AG10803 (cell line): ENCODE measurements at places on chromosomes 4 and X.

GRCh38 chr4:108450236-108450898 is 170.0 kb upstream of the RPL34 start:
- DNase-seq, result no peak

GRCh38 chr4:107125496-107125895 is 89.4 kb upstream of the DKK2 start:
- peak; percentile 18 for DNase-seq

GRCh38 chr4:3477750-3478430 is 14.8 kb downstream of the DOK7 start:
- DNase-seq, result no peak

DNA sequence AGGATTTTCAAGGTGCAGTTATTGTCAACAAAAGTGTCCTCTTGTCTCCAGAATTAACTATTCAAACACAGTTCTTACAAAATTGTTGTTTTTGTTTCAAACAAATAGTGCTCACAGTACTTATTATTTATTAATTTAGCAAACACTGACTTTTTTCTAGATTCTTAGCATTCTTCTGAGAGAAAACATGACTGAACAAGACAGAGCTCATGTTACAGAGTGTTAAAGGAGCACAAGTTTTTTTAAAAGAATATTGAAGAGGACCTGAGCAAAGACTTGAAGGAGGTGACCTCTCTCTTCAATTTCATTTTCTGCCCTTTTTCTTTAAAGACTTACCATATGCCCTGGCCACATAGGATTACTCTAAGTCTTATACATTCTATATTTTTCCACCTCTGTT is 2220.3 kb upstream of the AGA start:
- no peak for DNase-seq

- no peak for DNase-seq
Observed at GRCh38 chrX:29728639-29729038, 486.7 kb upstream of the MAGEB2 start.

DNA sequence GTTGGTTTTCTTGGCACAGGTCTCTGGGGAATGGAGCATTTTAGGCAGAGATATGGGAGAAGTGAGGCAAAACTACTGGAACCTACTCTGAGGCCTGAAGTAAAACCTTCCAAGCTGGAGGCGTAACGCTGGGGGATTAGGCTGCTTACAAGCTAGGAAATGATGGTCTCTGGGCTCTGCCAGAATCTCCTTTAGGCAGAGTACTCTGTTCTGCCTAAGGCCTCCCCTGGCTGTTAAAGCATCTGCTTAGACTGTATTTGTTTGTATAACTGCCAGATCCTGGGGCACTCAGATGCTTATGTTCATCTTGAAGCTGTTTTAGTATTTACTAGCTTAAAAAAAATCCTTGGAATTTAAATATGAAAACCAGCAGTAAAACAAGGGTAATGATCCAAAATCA is 822.2 kb downstream of the RPA4 start:
- DNase-seq, result peak; percentile 41

DNA sequence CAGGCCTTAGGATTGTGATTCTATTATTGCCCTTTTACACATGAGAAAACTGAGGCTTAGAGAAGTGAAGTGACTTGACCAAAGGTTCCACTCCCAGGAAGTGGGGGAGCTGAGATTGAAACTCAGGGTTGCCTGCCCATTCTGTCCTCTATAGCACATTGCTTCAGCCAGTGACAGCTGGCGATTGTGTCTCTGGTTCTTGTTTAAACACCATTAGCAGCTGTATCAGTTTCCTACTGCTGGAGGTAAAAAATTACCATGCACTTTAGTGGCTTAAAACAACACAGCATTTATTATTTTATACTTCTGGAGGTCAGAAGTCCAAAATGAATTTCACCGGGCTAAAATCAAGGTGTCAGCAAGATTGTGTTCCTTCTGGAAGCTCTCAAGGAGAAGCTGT is 205.8 kb upstream of the MAMLD1 start:
- DNase-seq, result no peak

GRCh38 chr4:81631958-81632441 is 160.3 kb upstream of the RASGEF1B start:
- DNase-seq, result peak; percentile 79

DNA sequence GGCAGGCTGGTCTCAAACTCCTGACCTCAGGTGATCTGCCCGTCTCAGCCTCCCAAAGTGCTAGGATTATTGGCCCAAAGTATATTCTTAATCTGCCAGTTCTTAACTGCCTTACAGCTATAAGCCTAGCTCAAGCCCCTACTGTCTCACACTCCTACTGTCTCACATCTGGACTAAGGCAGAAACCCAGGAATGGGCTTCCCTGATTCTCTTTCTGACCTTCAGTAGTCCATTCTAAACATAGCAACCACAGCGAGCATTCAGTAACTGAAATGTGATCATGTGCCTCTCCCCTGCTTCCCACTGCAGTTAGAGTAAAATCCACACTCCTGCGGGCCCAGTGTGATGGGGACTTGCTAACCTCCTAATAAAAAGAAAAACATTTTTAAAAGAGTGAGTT is 58.9 kb downstream of the MTMR1 start:
- no peak for DNase-seq

DNA sequence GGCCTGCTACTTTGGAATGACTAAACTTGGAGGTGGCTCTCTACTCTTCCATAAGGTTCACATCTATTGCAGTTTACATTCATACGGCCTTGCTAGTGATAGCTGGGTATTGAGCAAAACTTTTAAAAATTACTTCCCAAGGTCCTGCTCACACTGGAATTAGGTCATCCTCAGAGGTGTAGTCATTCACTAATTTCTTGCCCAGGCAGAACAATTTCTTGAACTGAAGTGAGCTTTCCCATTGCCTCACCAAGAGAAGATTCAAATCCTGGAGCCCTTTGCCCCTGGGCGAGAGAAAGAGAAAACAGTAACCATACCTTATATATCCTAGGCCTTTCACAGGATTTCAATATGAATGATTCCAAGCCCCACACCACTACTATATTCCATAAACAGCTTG is 109.2 kb downstream of the GUCY2F start:
- DNase-seq, result no peak

DNA sequence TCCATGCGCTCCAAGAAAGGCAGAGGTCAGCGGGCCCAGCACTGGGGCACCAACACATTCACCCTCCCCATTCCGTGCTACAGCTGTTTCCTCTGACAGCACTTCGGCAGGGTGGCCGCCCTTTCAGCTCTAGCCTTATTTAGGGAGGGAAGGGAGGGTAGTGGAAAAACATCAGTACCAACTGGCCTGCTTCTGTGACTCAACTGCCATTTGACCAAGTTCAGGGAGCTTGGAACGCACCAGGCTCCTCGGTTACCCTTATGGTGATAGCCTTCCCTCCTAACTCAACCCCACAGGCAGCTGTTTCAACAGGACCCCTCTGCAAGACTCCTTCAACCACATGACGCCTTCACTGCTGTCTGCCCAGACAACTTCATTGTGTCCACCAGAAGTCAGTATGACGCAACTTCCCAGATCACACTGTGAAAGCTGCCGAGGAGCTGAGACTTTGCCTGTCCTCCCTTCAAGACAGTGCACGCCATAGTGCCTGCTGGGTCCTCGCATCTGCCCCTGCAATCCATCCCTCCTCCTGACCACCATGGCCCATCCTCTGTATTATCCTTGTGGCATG is 132.2 kb downstream of the AFAP1 start:
- DNase-seq, result no peak

DNA sequence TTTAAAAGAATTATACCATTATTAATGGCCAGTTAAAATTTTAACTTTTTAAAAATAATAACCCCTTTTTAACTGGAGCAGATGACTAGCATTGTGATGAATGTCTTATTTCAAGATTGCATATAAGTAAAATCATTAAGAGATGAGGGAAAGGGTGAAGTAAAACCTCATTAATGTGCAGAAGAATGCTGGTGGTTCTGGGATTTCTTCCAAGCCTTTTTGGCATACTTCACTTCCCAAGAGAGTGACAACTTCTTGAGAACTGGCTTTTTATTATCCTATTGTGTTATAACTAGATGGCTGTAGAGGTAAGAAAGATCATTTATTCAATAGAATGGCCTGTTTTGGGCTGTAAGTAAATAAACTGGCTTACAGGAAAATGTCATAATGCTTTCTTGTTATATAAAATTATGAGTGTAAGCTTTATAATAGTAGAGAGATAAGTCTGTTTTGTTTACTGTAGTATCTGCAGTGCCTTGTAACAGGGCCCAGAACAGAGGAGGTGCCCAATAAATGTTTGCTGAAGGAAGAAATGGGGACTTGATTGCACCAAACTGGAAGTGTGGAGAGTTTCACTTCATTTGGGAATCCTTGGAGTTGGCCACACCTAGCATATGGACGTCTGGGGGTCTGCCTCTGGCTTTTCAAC is 242.9 kb upstream of the PITX2 start:
- peak; percentile 91 for DNase-seq

GRCh38 chr4:8013976-8014726 is 74.5 kb upstream of the AFAP1 start:
- no peak for DNase-seq

DNA sequence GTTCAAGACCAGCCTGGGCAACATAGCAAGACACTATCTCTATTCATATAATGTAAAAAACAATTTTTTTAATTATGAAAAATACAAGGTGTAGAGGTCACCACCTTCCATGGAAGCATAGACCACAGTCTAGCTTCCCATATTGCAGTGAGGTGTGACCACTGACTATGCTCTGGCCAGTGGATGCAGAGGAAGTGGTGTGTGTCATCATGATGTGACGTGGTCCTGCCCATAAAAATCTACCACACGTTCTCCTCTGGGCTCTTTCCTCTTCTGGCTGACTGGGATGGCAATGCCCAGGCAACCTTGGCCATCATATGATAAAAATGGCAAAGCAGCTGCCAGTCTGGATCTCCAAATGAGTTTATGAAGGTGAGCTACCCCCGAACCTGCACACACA is 65.7 kb downstream of the RBM47 start:
- DNase-seq, result no peak

GRCh38 chrX:703466-703865 is 72.9 kb downstream of the SHOX start:
- no peak for DNase-seq

- DNase-seq, result no peak
Observed at GRCh38 chr4:61312526-61312925, 112.4 kb downstream of the ADGRL3 start.
